ENCODE measurements at places on chromosomes 6 and 20. TPM values are rescaled to one million over a fixed set of nuclear protein-coding genes. Genes with fewer than 3 reads are reported as not detected.

The MROH8 gene
- 0.42 TPM for polyA plus RNA-seq

DNA sequence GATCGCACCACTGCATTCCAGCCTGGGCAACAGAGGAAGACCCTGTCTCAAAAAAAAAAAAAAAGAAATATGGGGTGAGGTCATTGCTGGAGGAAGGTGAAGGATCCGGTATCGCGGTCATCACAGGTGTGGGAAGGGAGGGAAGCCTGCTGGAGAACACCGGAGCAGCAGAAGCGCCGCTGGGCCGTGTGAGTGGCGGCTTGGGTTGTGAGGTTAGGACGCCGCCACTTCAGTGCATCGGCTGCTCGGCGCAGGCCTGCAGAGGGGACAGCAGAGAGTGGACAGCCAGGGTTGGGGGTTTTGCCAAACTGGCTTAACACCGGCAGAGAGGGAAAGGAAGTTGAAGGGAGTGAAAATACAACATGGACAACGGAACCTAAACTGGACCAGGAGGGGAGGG lies 5.4 kb downstream of the TLDC2 start:
- no peak for DNase-seq

- no peak for DNase-seq
Observed at GRCh38 chr20:51641866-51642265, 99.3 kb upstream of the NFATC2 start.

- no peak for DNase-seq
Observed at GRCh38 chr6:162409741-162410691, 317.6 kb downstream of the PRKN start.

DNA sequence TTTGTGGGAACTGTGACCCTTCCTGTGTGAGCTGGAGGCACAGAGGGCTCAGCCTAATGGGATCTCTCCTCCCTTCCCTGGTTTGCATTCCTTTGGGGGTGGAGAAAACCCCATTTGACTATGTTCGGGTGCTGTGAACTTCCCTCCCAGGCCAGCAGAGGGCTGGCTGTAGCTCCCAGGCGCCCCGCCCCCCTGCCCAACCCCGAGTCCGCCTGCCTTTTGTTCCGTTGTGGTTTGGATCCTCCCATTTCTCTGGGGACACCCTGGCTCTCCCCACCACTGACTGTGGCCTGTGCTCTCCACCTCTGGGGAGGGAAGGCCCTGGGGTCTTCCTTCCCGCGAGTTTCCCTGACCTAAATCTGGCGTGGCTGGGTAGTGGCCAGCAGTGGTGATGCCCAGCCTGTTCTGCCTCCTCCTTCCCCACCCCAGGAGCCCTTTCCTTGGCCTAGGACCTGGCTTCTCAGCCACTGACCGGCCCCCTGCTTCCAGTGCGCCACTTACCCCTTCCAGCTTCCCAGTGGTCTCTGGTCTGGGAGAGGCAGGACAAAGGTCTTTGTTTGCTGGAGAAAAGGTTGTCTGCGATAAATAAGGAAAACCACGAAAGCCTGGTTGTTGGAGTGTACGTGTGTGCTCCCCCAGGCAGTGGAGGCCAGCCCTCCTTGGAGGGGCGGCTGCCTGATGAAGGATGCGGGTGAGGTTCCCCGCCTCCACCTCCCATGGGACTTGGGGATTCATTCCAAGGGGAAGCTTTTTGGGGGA lies 4.9 kb downstream of the VEGFA start:
- DNase-seq, result no peak

GRCh38 chr20:1119524-1119923 lies 1.1 kb downstream of the PSMF1 start:
- no peak for DNase-seq

DNA sequence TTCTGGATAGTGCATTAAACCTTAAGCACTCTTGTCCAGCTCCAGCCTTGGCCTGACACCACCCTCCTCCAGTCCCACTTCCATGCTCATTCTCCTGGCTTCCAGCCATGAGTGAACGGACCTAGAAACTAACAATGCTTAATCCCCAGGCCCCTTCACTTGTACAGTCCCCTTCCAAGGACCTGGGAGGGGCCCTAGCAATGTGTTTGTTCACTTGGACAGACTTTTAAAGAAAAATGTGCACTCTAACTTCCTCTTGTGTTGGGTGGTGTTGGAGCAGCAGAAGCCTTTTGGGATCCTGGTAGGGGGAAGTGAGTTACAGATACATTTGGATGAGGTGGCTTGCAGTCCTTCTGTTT lies 48.9 kb upstream of the CCN6 start:
- no peak for DNase-seq

The RSPO3 gene
- not detected for polyA plus RNA-seq

DNA sequence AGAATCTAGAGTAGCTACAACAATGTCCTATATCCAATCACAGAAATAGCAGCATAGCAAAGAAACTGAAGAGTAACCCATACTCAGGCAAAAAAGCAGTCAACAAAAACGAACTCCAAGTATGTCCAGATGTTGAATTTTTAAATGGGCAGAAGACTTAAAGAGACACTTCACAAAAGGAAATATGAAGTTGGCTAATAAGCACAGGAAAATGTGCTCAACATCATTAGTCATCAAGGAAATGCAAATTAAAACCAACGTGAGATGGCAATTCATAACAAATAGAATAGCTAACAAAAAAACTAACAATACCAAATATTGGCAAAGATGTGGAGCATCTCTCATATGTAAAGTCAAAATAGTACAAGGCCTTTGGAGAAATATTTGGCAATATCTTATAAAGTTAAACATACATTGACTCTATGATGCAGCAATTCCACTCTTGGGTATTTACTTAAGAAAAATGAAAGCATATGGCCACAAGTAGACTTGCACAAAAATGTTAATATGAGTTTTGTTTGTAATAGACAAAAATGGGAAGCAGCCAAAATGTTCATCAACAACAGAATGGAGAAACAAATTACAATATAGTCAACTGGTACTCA lies 37.7 kb downstream of the FRK start:
- DNase-seq, result no peak

DNA sequence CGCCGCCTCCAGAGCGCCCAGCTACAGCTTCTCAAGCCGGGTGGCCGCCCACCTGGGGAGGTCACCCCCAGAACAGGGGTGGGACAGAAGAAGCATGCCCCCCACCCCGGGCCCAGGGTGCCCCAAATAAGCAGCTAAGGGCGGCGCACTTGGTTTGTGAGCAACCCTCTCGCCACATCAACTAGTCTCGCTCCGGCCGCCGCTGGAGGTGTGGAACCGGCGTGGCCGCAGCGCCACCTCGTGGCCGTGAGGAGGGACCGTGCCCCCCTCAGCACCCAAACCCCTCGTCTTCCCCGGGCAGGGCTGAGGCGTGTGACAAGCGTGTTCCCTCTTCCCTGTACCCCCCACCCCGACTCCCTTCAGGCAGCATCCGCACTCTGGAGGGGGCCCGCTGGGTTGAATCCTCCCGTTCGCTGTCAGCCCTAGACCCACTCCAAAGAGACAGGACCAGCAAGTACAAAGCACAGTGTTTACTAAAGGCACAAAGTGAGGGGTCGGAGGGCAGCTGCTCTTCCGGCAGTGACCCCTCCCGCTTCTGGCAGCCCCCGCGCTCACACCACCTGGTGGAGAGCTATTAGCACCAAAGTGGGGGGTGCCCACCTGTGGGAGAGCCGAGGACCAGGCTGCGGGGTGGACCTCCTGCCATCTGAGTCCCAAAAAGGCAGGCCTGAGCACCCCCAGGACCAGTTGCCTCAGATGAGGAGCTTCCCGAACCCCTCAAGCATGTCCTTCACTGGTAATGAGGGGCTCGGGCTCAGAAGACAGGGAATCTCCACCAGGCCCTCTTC lies 45.4 kb downstream of the MDFI start:
- DNase-seq, result peak; percentile 11

The ARG1 gene
- polyA plus RNA-seq, result not detected

DNA sequence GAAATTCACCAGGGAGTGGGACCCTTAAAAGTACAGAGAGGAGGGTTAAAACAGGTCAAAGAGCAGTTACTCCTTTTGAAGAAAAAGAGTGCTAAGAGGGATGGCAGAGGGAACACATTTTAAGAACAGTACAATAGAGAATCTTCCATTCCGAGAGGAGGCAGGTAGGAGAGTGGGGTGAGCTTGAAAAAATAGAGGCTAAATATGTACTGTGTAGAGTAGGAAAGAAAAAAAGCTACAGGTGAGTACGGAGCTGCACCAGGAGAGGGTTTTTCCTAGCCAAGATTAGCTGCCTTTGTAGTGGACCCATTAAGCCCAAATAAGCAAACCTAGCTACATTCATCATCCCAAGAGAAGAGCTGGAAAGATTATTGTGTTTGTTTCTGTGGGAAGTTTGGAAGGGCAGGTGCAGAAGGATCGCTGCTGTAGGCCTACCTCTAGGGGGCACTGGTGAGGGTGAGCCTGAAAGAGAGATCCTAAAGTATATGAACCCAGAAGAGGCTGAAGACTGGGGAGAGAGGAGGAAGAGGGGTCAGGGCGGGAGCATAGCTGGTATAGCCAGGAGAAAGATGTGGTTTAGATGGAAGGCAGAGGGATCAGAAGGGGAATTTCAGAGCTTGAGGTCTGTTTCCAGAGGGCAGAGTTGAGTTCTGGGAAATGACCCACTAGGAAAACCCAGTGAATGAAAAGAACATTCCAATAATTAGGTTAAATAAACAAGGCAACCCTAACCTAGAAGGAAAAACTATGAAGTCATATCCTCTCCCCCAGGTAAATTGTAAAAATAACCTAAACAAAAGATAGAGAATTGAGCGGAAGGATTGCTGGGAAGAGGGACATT lies 50.2 kb upstream of the HINT3 start:
- DNase-seq, result no peak

DNA sequence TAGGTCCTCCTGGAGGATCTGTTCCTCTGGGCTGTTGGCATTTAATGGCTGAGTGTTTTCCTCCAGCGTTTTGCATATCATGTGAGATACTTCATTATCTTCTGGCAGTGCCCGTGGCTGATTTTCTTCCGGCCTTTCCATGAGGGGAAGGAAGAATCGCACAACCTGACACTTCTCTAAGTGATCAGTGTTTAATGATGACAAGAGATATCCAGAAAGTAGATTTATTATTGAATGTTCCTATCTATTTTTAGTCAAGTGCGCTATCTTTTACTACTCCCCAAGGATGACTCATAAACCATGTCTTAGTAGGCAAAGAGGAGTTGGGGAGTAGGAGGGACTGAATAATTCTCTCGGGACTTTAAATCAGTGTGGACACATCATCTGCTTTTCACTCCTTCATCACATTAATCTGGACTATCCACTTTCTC lies 149.7 kb downstream of the PLCB4 start:
- no peak for DNase-seq

DNA sequence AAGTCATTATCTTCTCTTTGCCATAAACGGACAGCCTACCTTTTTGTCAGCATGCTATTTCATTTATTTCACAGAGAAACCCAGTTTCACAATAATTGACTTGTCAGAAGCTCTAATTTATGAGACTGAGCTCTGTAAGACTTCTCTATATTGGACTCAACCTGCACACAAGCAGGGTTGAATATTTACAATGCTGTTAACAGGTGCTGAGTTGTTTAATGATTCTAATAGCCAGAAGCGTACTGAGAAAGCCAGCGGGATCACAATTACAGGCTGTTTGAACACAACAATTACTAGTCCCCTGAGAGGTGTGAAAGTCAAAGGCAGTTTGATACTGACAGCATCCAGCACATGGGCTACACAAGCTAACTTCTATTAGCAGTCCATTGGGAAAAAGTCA lies 128.2 kb upstream of the SIM1 start:
- DNase-seq, result no peak

DNA sequence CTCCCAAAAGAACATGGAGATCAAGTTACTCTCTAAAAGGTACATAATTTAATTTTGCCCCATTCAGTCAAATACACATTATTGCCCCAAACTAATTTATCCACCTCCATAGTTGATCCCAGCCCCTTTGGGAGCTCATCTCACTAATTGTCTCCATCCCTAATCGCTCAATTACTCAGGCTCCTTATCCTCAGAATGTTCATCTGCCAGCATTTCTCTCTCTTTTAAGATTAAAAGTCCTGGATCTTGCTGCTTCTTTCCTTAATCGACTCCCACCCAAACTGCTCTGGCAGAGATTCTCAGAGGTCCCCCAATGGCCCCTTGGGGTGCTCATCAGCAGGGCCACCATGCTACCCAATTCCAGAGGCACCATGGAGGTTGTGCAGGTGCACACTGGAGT lies 18.4 kb upstream of the NNAT start:
- no peak for DNase-seq

- peak; percentile 72 for DNase-seq
Observed at GRCh38 chr20:40493549-40493948, 195.5 kb downstream of the MAFB start.

The SALL4 gene
- polyA plus RNA-seq, result 0.10 TPM

- DNase-seq, result no peak
Observed at GRCh38 chr20:24891546-24892393, 57.3 kb upstream of the CST7 start.

DNA sequence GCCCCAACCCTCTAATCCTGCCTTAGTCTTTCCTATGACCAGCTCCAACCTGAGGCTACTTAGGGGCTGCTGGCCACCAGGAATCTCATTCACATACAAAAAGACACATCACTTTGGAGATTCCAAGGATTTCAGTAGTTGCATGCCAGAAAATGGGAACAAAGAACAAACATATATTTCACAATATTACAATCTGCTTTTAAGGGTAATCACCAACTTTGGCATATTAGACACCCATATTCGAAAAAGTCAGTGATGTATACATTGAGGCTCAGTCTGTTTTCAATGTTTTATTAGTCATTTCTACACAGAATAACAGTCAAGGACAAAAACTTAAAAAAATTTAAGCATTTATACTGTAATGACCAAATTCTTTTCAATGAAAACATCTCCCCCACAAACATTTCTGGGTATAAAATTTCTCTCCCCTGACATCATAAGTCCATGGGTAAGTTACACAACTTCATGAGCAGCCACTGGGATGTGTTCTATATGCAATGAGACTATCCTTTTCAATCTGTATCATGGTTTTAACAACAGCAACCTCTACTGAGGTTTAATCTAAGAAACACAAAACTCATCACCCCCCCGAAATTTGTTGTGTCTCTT lies 103.5 kb downstream of the MAP7 start:
- no peak for DNase-seq

GRCh38 chr6:125899726-125900182 lies 56.8 kb upstream of the HINT3 start:
- DNase-seq, result no peak

DNA sequence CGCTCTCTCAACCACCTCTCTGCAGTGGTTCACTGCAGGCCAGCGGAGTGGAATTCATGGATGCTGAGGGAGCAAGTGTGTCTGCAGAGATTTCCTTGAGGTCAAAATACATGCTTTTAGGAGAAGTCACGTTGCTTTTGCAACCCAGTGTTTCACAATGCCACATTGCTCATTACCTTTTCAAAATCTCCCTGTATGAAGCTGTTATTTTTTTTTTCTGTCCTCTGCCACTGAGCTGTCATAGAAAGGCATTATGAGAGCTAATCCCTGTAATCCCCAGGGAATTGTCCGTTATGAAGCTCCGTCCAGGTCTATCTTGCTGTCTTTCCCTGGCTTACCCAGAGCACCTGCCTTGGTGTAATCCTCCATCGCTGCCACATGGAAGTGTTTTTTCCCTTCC lies 60.5 kb upstream of the SLC22A23 start:
- peak; percentile 88 for DNase-seq

The TGM2 gene
- 29.5 TPM for polyA plus RNA-seq

The MAP7 gene
- polyA plus RNA-seq, result 9.1 TPM
